RCC 7860 (cell line): ENCODE measurements at places on chromosomes 5 and 9.

GRCh38 chr5:160272889-160273288 is 39.5 kb downstream of the CCNJL start:
- DNase-seq: no peak

- no peak for DNase-seq
Measured at GRCh38 chr5:40397091-40397490, 282.6 kb upstream of the PTGER4 start.

DNA sequence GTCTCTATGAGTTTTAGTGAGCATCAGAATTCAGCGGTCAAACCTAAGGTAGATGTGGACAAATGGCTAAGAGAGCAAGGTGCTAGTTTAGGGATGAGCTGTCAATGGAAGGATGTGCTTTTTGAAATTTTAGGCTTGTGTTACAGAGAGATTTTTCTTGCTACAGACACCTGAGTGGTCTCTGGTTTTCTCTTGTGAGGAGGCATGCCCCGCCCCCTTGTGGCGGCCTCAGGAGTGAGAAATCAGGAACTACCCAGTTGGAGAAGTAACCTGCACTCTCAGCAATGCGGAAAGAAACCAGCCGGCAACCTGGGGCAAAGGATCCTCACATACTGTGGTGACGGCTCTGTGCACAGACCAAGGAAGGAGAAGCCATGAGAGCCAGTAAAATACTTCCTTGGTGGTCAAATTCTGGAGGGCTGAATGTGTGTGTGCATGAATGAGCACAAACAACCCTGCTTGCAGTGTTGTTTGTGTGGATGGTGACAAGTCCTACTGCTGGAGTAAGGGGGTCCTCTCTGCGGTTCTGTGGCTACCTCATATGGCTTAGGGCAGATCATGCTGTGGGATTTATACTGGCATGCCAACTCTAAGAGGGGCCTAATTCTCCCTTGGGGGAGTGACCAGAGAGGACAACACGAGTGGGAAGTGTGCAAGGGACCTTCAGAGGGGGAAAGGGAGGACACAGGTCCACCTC is 16.7 kb upstream of the HSD17B4 start:
- DNase-seq: no peak

GRCh38 chr5:21862986-21863385 is 990.2 kb downstream of the CDH12 start:
- no peak for DNase-seq

- DNase-seq: no peak
Measured at GRCh38 chr9:130478736-130479575, 34.2 kb downstream of the ASS1 start.

GRCh38 chr9:99103901-99104458 is 933 bp upstream of the TGFBR1 start:
- DNase-seq: no peak
